ENCODE measurements at places on chromosomes 7 and 10.

- DNase-seq, result no peak
Observed at GRCh38 chr7:136067277-136067676, 90.1 kb upstream of the MTPN start.

DNA sequence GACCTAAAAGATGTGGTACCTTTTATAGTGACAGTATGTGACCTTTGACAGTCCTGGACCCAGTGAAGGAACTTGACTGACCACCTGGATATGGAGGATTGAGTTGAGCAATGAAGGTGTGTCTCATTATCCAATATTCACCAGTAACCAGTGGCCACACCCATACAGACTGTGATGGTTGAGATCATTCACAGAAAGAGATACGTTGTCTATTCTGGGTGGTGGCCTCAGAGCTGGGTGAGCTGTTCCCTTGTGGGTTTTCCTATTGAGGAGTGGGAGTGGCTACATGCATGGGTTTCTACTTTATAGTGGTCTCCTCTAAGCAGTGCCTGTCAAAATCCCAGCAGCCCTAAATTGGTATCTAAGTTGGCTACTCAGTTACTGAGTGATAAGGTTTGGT, 507.4 kb downstream of the SORCS3 start:
- no peak for DNase-seq

DNA sequence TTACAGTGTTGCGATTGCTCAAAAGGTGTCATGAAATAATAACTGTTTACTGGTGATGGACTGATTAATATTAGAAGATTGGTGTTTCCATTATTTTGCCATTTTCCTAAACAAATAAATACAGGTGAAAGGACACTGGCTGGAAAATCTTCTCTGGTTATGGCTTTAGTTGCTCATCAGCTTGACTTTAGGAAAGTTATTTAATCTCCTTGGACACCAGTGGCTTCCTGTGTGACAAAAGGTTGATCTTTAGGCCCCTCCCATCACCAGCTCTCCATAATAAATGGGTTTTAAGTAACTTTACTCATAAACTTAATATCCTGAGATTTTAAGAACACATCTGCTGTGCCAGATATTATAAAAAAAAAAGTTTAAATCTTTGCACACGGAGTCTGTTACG, 737 bp downstream of the CABCOCO1 start:
- no peak for DNase-seq

DNA sequence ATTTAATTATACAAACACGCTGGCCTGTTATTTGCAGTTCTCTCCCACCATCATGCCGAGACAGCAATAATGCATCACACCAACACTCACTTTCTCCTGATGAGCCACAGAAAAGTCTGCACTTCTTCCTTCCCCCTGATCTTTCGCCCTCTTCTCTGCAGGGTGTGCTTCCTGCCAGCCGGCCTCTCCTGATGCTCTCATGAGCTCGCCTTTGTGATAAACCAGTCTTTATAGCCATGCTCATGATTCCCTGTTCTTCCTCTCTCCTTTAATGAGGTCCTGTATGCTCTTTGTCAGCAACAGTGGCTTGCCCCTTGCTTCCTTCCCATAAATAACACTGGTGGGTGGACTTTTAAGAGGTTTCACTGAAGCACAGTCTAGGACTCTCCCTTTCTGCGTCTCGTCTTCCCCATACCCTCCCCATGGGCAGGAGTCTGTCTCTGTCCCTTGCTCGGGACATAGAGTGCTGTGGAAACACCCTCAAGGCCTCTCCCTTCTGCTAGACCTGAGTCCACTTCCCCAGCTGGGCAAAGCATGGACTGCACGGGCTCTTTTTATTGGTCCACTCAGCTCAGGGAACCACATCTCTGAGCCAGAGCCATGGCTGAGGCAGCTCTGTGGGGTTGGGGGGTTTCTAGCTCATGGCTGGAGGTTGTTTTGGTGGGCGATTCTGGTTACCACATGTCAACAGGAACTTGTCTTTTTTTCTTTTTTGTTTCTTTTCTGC, 133.9 kb downstream of the C10orf105 start:
- no peak for DNase-seq

GRCh38 chr7:149621776-149622175, 124.2 kb upstream of the ZNF746 start:
- DNase-seq, result peak; percentile 35

DNA sequence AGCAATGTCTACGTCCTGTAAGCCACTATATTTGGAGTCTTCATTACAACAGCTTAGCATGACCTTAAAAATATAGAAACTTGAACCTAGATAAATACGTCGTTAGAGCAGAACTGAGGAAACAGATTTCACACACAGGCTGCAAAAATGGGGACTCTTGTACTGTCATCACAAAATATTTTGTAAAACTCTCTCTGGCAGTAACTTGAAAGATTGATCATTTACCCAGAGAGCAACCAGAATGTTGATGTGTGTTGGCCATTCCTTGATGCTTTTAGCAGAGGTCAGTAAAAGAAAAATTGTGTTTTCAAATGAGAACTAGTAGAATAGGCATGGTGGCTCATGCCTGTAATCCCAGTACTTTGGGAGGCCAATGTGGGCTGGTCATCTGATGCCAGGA, 14.5 kb upstream of the PON1 start:
- DNase-seq, result no peak

DNA sequence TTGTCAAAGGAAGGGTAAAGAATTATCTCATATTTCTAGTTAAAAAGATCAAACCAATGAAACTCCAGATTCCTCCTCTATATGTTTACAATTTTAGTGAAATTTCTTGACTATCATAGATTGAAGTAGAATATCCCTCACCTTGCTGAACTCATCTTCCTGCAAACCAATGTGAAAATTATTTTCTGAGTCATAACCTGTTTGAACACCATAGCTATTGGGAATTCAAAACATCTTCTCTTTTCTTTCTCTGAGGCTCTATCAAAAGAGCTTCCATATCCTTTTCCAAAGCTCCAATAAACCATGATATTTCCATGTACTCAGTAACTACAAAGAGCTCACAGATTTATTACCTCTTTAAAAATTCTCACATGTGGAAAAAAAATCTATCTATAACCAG, 134.3 kb downstream of the DOCK4 start:
- no peak for DNase-seq

DNA sequence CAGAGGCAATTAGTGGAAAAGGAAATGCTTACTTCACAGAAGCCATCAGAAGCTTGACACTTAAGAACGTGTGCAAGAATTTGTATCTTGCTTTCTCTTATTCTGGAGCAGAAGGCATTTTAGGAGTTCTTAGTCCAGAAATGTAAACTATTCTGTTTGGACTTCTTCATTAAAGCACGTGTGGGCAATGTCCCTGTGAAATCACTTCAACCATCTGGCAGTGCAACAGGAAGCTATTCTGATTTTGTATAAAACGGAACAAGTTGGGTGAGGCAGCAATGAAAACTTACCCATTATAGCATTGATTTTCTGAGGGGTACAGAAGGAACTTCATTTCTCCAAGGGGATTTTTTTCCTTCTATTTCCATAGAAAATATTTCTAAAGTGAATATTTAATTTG, 21.3 kb upstream of the ARHGAP21 start:
- DNase-seq, result no peak

GRCh38 chr7:5408777-5409176, 14.9 kb downstream of the TNRC18 start:
- no peak for DNase-seq

DNA sequence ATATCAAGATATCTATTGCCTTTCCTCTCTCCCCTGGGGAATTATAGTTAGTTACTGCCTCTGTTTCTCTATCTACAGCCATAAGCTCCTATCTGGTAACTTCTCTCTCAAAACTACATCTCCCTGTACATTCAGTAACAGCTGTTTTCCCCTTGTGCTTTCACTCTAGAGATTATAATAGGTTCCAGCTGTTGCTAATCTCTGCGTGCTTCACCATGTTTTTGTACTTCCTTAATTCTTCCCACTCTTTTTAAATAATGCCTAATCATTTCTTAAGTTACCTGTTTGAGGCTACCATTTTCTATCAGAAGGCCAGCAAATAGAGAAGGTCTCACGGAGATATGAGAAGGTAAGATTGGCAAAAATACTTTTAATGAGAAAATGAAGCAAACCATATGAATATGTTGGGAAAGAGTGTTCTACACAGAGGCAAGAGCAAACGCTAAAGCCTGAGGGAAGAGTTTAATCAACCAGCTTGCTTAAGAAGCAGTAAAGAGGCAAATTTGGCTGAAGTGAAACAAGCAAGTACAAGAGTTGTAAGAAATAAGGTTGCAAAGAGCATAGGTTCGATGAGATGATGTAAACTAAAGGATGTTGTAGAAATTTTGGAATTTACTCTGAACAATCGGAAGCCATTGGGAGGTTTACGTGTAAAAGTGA, 101.9 kb upstream of the HGF start:
- no peak for DNase-seq

GRCh38 chr10:92068900-92069299, 145.3 kb downstream of the BTAF1 start:
- DNase-seq, result no peak

- no peak for DNase-seq
Observed at GRCh38 chr7:728602-729001, 1.5 kb upstream of the PRKAR1B start.

- no peak for DNase-seq
Observed at GRCh38 chr10:90138844-90139243, 437.5 kb downstream of the KIF20B start.

GRCh38 chr7:82481499-82482097, 38.0 kb upstream of the CACNA2D1 start:
- DNase-seq, result no peak

GRCh38 chr10:124698545-124699469, 45.4 kb downstream of the FAM53B start:
- DNase-seq, result no peak

GRCh38 chr10:90993340-90993739, 72.5 kb upstream of the ANKRD1 start:
- DNase-seq, result no peak

- DNase-seq, result no peak
Observed at GRCh38 chr10:127398140-127398970, 150.8 kb upstream of the NPS start.

GRCh38 chr10:30094601-30095000, 35.2 kb upstream of the JCAD start:
- no peak for DNase-seq

- no peak for DNase-seq
Observed at GRCh38 chr10:74652664-74653063, 173.7 kb upstream of the KAT6B start.

DNA sequence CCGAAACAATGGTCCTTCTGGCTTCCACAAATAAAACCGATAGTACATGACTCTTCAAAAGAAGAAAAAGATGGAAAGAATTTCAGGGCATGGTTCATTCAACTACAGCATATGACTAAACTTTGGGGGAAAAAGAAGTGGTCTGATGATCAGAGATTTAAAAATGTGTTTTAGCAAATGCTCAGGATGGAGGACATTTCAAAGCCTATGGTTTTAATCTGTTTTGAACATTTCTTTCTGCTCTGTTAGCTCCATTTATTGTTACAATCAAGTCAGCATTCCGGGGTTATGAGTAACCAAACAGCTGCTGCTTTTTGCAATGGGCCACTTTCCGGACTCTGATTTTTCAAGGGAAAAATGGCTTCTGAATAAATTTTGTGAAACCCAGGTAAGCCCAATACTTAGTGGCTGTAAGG, 142.4 kb downstream of the CUBN start:
- DNase-seq, result no peak

DNA sequence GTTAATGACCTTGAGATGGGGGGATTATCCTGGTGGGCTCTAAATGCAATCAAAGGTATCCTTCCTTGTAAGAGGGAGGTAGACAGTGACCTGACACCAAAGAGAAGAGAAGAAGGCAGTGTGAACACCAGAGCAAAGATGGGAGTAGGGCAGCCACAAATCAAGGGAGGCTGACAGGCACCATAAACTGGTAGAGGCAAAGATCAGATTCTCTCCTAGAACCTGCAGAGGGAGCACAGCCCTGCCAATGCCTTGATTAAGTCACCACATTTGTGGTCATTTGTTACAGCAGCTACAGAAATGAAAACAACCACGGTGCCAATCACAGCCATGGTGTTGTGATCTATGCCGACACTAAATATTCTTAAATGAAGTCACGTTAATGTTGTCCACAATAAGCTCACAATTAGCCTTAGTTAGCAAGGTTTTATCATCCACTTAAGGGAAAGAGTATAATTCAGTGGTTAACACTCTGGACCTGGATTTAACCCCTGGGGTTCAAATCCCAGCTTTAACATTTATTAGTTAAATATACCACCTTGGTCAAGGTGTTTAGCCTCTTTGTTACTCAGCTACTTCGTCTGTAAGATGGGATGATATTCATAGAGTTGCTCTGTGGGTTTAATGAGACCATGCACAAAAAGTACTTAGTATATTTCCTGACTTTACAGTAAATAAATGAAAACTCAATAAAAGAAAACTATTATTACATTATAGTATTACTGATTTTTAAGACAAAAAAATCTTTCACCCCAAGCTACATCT, 70.8 kb downstream of the SGMS1 start:
- DNase-seq, result no peak

- no peak for DNase-seq
Observed at GRCh38 chr7:18408868-18409267, 86.7 kb upstream of the HDAC9 start.

DNA sequence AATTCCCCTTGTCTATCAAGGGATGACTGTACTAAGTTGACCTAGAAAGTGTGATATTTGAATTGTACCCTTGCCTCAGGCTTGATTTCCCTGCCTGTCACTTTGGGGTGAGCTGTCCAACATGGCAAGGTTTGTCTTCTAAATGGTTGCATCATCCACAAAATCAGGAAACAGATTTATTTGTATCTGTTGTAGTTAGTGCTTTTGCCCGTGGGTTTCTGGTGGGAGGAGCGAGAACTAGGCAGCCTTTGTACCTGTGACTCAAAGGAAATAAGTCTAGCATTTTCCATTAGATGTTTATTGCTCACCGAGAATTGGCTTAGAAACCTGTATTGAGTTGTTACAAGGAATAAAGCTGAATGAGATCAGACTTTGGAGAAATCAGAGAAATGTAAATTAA, 650.8 kb downstream of the LRMDA start:
- DNase-seq, result no peak

GRCh38 chr10:45473126-45473525, 99.1 kb downstream of the ALOX5 start:
- DNase-seq, result no peak

DNA sequence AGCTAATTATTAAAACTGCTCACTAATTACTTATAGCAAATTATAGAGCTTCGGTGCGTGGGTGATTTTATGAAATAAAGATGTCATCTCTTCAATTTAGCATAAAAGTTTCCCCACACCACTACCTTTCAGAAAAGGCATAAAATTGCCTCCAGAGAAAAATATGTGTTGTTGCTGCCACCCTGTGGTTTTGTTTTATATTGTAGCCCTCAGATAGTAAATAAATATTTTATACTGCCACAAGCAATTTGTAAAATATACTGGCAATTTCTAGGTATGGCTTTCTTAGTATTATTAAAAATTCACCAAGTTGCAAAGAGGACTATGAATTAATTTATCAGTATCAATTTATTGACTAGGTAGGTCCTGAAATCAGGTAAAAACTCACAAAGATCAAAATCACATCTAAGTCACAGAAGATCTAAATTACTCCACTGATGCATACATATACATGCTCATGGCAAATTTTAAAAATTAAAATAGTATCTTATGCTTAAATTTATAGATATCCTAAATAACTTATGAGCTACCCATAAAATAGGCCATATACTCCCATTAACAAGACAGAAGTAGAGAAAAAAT, 26.5 kb downstream of the ASNS start:
- no peak for DNase-seq

GRCh38 chr7:129356176-129356575, 78.1 kb upstream of the STRIP2 start:
- DNase-seq, result no peak

- no peak for DNase-seq
Observed at GRCh38 chr7:41305001-41305400, 397.9 kb downstream of the INHBA start.

GRCh38 chr10:100733329-100733728, 12.1 kb upstream of the PAX2 start:
- no peak for DNase-seq
